ENCODE measurements at places on chromosomes 13 and 19.

DNA sequence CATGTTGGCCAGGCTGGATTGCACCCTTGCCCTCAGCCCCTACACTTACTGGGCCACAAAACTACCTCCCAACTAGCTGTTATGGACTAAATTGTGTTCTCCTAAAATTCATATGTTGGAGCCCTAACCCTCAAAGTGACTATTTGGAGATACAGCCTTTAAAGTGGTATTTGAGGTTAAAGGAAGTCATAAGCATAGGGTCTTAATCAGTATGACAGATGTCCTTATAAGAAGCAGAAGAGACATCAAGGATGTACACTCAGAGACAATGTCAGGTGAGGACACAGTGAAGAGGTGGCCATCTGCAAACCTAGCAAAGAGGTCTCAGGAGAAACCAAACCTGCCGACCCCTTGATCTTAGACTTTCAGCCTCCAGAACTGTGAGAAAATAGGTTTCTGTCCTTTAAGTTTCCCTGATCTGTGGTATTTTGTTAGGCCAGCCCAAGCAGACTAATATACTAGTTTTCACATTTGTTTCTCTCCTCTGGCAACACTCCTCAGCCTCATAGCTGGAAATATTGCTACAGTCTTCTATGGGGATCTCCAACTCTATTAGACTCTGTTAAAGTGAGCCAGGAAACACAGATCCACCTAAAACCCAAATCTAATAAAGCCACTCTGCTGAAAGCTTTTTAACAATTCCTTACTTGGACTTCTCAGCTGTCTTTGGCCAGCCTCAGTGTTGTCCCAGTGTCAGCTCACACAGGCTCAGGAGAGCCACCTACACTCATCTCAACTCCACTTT is 256.5 kb downstream of the TBC1D4 start:
- DNase-seq = no peak

- DNase-seq = no peak
Observed at GRCh38 chr19:45767410-45767880, 1.6 kb downstream of the SIX5 start.

GRCh38 chr13:30145709-30146367 is 161.5 kb downstream of the KATNAL1 start:
- peak; percentile 77 for DNase-seq

- no peak for DNase-seq
Observed at GRCh38 chr13:110268576-110269185, 38.3 kb downstream of the COL4A1 start.

DNA sequence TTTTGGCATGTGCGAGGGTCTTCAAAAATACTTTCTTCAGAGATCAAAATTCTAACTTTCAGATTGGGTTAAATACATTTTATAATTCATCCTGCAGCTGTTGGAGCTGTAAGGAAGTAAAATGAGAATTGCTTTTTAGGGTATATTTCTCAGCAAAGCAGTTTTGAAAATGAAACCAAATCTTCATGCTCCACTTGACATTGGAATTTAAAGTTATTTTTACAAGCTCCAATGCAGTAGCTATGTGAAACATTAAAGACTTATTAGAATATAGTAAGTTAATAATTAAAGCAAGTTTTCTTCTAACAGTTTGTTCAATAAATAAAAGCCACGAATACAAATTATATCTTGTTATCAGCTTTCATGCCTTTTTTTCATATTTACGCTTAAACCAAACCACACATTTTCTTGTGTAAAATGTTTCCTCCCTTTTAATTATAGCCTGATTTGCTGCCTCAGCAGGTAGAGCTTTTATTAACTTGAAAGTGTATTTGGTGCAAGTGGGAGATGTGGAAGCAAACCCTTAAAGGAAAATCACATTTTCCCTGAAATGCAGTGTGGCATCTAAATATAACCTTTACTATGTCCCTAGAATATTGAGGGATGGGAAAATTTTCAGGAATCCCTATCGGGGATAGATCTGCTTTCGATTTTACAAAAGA is 12.4 kb upstream of the MICU2 start:
- DNase-seq = no peak

DNA sequence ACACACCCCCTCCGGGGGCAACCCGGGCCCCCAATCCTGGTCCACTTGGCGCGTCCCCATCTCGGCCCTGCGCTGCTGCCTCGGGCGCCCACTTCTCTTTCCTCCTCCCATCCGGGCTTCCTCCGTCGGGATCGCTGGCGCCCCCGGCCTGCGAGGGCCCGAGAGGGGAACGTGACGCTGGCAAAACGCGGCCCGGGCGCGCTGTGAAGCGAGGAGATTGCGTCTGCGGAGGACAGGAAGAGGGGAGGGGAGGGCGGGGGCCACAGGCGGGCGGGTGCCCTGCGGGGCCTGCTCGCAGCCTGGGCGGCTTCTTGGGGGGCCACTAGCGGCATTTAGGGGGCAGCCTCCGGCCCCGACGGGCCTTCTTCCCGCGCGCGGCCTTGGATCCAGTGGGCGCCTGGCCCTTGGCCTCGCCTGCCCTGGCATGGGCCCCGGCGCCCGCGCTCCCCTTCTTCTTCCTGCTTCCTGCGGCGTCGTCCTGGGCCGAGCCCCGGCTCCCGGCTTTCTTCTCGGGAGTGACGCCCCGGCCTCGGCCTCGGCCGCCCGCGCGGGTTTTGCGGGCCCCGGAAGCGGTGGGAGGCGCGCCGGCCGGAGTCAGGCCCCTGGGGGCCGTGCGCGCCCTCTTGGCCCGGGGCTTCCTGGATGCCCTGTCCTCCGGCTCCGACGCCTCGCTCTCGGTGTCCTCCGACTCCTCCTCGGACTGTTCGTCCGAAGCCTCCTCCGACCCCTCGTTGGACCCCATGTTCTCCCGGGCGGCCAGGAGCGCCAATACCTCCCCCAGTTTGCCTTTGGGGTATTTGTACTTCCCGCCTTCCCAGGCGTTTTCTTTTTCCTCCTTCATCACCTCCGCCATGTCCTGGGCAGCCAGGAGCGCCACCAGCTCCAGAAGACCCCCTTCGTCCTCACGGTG is 2.2 kb downstream of the PNMA8B start:
- peak; percentile 60 for DNase-seq

GRCh38 chr19:27858981-27859581 is 1353.9 kb downstream of the UQCRFS1 start:
- DNase-seq = no peak

GRCh38 chr19:49665036-49665350 is 664 bp downstream of the IRF3 start:
- DNase-seq = no peak

- no peak for DNase-seq
Observed at GRCh38 chr13:49314344-49314882, 66.7 kb downstream of the CDADC1 start.

DNA sequence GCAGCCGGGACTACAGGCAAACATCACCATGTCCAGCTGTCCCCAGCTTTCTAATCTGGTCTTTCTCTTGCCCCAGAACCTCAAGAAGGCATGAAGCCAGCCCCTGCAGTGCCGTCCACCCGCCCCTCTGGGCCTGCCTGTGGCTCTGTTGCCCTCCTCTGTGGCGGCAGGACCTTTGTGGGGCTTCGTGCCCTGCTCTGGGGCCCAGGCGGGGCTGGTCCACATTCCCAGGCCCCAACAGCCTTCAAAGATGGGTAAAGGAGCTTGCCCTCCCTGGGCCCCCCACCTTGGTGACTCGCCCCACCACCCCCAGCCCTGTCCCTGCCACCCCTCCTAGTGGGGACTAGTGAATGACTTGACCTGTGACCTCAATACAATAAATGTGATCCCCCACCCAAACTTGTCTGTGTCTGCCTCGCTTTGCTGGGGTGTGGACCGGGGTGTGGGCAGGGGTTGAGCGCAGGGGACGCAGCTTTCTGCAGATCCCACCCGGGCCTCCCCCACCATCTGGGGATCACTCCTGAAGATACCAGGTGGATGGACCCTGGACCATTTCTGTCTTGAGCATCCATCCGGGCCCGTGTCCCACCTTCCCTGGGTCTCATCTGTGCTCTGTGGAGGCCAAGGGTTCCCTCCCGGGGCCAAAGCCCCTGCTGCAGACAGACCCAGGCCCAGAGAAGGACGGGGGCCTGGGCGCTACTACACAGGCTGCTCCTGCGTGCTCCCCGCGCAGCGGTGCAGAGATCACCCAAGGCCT is 15.3 kb downstream of the PRKCSH start:
- no peak for DNase-seq

- DNase-seq = no peak
Observed at GRCh38 chr13:92896842-92897241, 329.8 kb upstream of the GPC6 start.

- DNase-seq = no peak
Observed at GRCh38 chr13:35530147-35530546, 53.7 kb upstream of the MAB21L1 start.

GRCh38 chr19:47495478-47496372 is 11.7 kb upstream of the KPTN start:
- no peak for DNase-seq

- DNase-seq = peak; percentile 89
Observed at GRCh38 chr19:34350161-34350561, 14.8 kb upstream of the GPI start.

- peak; percentile 37 for DNase-seq
Observed at GRCh38 chr19:12720851-12721655, 2.7 kb downstream of the TNPO2 start.

- no peak for DNase-seq
Observed at GRCh38 chr19:40228346-40228745, 1.9 kb upstream of the CCNP start.

GRCh38 chr13:75785130-75785529 is 149.0 kb downstream of the LMO7 start:
- no peak for DNase-seq

DNA sequence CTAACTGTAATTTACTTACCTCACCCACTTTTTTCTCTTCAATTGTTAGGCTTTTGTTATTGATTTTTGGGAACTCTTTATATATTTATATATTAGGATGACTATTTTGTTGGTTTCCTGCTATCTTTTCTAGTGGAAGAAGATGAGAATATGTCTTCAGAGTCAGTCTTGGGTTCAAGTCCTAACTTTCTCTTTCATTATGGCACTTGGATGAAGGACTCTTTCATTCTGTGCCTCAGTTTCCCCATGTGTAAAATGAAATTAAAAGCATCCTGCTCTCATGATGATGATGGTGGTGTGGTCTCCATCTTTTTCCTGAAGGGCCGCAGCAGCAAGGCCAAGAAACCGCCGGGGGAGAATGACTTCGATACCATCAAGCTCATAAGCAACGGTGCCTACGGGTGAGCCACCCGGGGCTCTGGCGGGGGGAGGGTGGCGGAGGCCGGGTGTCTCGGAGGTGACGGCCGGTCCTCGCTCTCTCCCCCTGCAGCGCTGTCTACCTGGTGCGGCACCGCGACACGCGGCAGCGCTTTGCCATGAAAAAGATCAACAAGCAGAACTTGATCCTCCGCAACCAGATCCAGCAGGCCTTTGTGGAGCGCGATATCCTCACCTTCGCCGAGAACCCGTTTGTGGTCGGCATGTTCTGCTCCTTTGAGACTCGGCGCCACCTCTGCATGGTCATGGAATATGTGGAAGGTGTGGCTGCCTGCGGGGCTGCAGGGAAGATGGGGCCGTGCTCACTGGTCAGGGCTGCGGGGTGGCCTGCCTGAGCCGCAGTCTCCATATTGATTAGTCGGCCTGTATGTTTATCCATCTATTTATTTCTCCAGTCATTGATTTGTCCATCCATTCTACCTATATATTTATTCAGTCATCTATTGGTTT is 20.0 kb downstream of the MAST1 start:
- no peak for DNase-seq

- peak; percentile 56 for DNase-seq
Observed at GRCh38 chr19:34428549-34429285, 536 bp downstream of the UBA2 start.

DNA sequence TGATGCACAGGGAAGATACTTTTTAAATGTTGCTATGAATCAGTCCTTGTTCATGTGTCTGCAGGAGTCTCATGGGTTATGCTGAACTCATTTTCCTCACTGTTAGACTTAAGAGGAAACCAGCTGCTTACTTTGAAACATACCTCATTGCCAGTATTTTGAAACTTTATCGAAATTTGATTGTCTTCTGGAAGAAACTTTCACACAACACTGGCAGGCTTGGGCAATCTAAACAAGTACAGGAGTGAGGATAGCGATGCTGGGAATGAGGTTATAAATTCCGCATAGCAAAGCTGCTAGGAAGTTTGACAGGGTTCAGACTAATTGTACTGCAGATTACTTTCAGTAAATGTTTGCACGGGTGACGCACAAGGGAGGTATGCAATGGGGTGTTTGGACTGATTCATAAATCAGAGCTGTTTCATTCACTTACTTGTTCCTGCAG is 245.7 kb downstream of the DNAJC15 start:
- no peak for DNase-seq

DNA sequence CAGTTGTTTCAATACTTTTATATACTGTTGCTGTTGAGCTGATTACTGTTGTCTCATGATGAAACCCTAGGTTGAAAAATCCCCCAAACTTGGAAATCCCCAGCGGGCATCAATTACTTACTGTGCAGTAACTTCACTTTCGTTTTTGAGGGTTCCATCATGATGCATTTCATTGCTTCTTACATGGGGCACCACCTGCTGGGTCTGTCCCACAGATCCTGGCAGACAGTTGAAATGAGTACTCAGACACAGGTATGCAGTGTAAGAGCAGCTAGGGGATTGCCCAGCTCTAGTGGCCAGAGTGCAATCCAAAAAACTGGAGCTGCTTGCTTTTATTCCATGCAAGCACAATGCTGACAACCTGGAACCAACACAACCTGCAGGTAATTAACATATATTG is 132.5 kb upstream of the ZNF91 start:
- peak; percentile 46 for DNase-seq

DNA sequence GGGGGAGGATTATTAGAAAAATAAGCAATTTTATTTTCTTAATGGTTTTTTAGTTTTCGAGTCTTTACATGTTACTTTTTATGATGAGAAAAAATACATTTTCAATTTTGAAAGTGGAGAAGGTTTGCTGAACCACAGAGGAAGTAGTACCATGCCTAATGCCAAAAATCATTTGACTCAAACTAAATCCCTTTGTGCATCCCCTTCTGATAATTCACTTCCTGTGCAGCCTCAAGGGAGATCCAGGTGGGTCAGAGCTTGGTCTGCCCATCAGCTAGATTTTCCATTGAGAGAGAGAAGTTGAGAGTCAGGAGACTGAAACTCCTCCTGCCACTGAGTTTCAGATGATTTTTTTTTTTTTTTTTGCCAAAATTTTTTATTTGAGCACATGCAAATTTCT is 571.7 kb downstream of the LIG4 start:
- no peak for DNase-seq

DNA sequence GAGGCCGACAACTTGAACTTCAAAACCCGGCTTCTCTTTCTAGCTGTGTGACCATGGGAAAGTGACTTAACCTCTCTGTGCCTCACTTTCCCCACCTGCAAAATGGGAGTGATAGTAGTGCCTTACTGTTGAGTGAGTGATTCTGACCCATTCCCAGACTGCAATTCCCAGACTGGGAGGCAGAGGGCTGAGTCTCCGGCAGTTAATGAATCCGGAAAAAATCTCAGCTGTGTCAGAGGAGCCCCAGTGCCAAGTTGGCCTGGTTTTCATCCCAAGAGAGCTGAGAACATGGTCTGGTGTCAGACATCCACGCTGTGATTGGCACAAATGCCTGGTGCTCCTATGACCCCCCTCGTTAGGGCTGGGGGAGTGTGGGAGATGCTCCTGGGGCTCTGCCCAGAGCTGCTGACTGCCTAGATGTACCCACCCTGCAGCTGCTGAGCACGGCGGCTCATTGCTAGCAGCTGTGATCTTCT is 50.0 kb downstream of the PIN1 start:
- no peak for DNase-seq

- no peak for DNase-seq
Observed at GRCh38 chr13:46526100-46526735, 26.8 kb upstream of the LRCH1 start.

GRCh38 chr19:52335768-52336116 is 301 bp upstream of the ZNF610 start:
- no peak for DNase-seq

GRCh38 chr19:6412447-6413091 is 12.0 kb downstream of the KHSRP start:
- DNase-seq = peak; percentile 61

- DNase-seq = peak; percentile 64
Observed at GRCh38 chr13:27960362-27961226, 8.5 kb downstream of the CDX2 start.
